ENCODE measurements at places on chromosomes 12 and 14. TPM values are rescaled to one million over a fixed set of nuclear protein-coding genes. Genes with fewer than 3 reads are reported as not detected.

APOF gene
- not detected for total RNA-seq

GRCh38 chr12:120468325-120468820 lies 1.2 kb downstream of the SRSF9 start:
- H3K36me3 ChIP-seq: peaks cover 10% of the 10 kb centered on the region
- H3K4me3 ChIP-seq: peak overlapping the region; percentile 89
- H3K27ac ChIP-seq: peak overlapping the region; percentile 76
- DNase-seq: peak; percentile 71
- H3K4me1 ChIP-seq: peaks cover 5% of the 10 kb centered on the region

ETNK1 gene
- 56.1 TPM for total RNA-seq

- H3K4me1 ChIP-seq: no peaks in the 10 kb centered on the region
- no peak overlapping the region for H3K4me3 ChIP-seq
- no peaks in the 10 kb centered on the region for H3K36me3 ChIP-seq
- no peak overlapping the region for H3K27ac ChIP-seq
These were observed 253.1 kb downstream of the CCDC91 start for GRCh38 chr12:28443337-28443736.

DNA sequence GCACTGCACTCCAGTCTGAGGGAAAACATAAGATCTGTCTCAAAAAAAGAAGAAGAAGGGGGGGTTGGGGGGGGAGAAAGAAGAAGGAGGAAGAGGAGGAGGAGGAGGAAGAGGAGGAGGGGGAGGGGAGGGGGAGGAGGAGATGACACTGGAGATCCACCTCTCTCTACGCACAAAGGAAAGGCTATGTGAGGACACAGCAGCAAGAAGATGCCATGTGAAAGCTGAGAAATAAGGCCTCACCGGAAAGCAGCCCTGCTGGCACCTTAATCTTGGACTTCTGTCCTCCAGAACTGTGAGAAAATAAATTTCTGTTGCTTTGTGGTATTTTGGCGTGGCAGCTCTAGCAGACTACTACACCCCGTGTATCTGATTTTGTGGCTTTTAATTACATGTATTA lies 477.9 kb downstream of the MED13L start:
- H3K27me3 ChIP-seq: no peaks in the 10 kb centered on the region
- no peaks in the 10 kb centered on the region for H3K36me3 ChIP-seq
- H3K27ac ChIP-seq: no peak overlapping the region
- DNase-seq: no peak

POTEG gene
- total RNA-seq: not detected

DNA sequence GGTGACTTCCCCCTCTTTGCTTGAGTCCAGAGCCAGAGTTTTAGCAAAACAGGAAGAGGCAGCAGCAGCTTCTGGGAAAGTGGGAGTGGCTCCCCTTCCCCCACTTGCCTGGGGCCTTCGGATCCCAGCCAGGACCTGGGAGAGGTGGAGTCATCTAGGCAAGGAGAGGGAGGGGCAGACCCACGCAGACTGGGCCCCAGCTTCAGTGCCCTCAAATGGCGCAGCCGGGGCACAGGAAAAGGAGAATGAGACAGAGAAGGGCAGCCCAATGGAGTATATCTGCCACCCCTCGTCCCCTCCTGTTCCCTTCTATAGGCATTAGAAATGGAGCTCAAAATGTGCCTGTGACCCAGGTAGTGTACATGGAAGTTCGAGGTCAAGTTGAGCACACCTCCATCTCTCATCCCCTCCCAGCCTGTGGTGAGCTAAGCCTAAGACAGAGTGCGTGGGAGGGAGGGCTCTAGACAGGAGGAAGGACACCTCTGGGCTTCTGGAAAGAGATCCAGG lies 9.3 kb upstream of the HDAC7 start:
- H3K4me3 ChIP-seq: no peak overlapping the region
- DNase-seq: peak; percentile 70
- H3K4me1 ChIP-seq: peaks cover 9% of the 10 kb centered on the region
- H3K27me3 ChIP-seq: no peaks in the 10 kb centered on the region

DNA sequence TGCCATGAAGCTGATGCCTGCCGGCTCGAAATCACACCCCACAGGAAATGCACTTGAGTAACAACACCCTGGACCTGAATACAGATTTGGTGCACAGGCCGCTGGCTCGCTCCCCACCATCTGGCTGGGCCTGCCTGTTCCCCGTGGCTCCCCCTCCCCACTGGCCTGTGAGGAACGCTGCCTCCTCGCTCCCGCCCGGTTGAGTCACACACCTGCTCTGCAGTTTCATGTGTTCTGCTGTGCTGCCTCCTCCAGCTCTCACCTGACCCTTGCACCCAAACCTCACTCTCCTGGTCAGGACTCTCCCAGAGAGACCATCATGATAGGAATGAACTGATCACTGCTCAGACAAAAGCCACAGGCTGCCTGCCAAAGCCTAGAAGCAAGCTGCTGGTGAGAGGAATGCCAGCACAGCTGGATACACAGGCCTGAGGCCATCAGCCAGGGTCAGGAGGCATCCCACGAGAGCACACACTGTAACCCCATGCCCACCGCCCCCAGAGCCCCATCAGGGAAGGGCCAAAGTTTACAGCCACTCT lies 3.8 kb upstream of the SIVA1 start:
- no peaks in the 10 kb centered on the region for H3K36me3 ChIP-seq
- no peaks in the 10 kb centered on the region for H3K27me3 ChIP-seq
- DNase-seq: peak; percentile 25
- H3K4me3 ChIP-seq: no peak overlapping the region

ADAMTS20 gene
- not detected for total RNA-seq

IL22 gene
- total RNA-seq: not detected

GRCh38 chr12:18567787-18568186 lies 170.0 kb downstream of the PLCZ1 start:
- no peaks in the 10 kb centered on the region for H3K27me3 ChIP-seq
- no peaks in the 10 kb centered on the region for H3K36me3 ChIP-seq
- H3K4me3 ChIP-seq: no peak overlapping the region
- no peak for DNase-seq

GRCh38 chr12:116384691-116385485 lies 107.4 kb upstream of the MED13L start:
- H3K36me3 ChIP-seq: no peaks in the 10 kb centered on the region
- H3K4me3 ChIP-seq: no peak overlapping the region
- H3K4me1 ChIP-seq: peaks cover 26% of the 10 kb centered on the region
- H3K27ac ChIP-seq: no peak overlapping the region
- no peaks in the 10 kb centered on the region for H3K27me3 ChIP-seq

- H3K4me3 ChIP-seq: no peak overlapping the region
- no peak overlapping the region for H3K27ac ChIP-seq
- H3K4me1 ChIP-seq: no peaks in the 10 kb centered on the region
- H3K36me3 ChIP-seq: no peaks in the 10 kb centered on the region
These were observed 51.3 kb upstream of the GALNT9 start for GRCh38 chr12:132380641-132381040.

DNA sequence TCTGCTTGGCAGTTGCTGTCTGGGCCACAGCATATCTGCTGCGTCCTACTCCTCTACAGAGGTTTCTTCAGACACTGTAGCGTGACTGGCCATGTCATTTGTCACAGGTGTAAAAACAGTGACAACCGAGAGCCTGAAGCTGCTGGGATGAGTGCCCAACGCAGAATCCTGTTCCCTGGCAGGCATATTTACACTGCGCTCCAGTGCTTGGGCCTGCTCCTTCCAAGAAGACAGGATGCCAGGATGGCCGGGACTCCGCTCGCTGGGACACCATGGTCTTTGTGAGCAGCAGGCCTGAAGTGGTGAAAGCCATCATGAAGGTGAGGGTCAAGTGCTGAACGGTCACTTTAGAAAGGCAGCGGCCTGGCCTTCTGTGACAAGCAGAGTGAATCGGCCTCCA lies 171.4 kb downstream of the EMP1 start:
- H3K27me3 ChIP-seq: no peaks in the 10 kb centered on the region
- H3K4me1 ChIP-seq: no peaks in the 10 kb centered on the region
- no peak for DNase-seq
- no peaks in the 10 kb centered on the region for H3K36me3 ChIP-seq
- no peak overlapping the region for H3K4me3 ChIP-seq
- no peak overlapping the region for H3K27ac ChIP-seq

LHX5 gene
- total RNA-seq: not detected

GLI1 gene
- 2.0 TPM for total RNA-seq

DNA sequence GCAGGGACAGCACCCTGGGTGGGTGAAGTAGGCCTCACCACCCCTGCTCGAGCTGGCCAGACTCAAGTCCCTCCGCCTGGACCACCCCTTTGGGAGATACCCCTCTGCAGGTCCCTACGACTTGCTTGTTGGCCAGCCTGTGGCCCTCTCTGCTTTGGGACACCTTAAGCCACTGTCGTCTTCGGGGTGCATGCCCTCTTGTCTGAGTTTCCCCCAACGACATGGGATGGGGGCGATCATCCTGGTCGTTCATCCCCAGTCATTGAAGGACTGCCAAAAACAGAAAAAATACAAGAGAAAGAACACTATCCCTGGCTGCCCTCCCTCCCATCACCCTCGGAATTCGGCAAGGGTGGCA lies 151.1 kb downstream of the DPF3 start:
- no peaks in the 10 kb centered on the region for H3K27me3 ChIP-seq
- no peak overlapping the region for H3K4me3 ChIP-seq
- no peak for DNase-seq
- H3K27ac ChIP-seq: no peak overlapping the region
- peaks cover 8% of the 10 kb centered on the region for H3K36me3 ChIP-seq
- peaks cover 33% of the 10 kb centered on the region for H3K4me1 ChIP-seq

KRT80 gene
- total RNA-seq: 0.17 TPM

- H3K4me1 ChIP-seq: peaks cover 3% of the 10 kb centered on the region
- H3K4me3 ChIP-seq: no peak overlapping the region
- no peaks in the 10 kb centered on the region for H3K36me3 ChIP-seq
- no peaks in the 10 kb centered on the region for H3K27me3 ChIP-seq
These were observed 400.4 kb downstream of the ATP23 start for GRCh38 chr12:58341791-58342190.

DNA sequence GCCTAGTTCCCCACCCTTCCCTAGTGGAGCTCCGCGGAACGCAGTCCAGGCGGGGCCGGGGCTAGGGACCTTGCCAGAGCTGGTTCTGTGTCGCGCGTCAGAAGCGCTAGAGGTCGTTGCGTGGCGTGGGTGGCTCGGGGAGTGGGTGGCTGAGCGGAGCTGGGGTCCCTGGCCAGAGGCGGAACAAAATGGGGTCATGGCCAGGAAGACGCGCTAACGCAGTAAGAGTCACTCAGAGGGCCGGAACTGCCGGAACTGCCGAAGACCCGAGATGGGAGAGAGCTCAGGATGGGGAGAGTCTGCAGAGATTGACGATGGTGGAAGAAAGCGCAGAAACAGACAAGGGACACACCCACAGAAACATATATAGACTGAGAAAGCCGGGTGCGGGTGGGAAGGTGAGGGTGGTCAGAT lies 4.8 kb downstream of the DGKA start:
- H3K36me3 ChIP-seq: peaks cover 5% of the 10 kb centered on the region
- H3K27ac ChIP-seq: no peak overlapping the region
- no peaks in the 10 kb centered on the region for H3K27me3 ChIP-seq
- DNase-seq: no peak

DNA sequence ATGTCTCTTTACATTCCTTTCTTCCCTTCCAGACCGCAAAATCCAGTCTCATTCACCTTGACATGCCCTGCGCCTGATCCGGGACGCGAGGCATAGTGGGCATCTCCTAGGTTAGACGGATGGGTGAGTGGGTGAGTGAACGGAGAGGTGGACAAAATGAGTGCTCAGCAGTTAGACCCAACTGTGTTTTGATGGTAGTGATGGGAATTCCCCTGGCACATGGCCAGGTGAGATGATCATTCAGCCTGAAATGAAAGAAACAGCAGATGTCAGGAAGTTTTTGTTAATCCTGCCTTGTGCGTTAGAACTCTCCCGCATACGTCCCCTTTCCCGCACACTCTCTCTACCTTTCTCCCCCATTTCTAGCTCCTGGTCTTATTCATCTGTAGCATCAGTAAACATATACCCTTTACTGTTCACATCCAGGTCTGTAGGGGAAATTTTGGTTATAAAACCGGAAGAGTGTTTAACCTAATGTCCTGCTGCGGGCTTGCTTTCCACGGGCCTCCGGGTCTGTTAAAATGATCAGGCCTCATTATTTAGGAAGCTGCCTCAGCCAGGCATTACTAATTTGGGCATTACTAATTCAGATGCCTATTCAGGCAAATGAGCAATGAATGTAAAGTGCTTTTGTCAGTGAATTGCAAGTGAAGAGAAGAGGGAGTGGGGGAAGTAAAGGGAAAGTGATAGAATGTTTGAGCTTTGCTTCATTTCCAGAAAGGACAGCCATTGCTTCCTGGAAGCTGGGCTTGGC lies 172.8 kb downstream of the ETV6 start:
- H3K27ac ChIP-seq: peak overlapping the region; percentile 81
- peaks cover 14% of the 10 kb centered on the region for H3K4me1 ChIP-seq
- DNase-seq: peak; percentile 25
- no peaks in the 10 kb centered on the region for H3K36me3 ChIP-seq
- H3K27me3 ChIP-seq: no peaks in the 10 kb centered on the region

- H3K27me3 ChIP-seq: no peaks in the 10 kb centered on the region
- no peak for DNase-seq
- no peak overlapping the region for H3K27ac ChIP-seq
These were observed 1124.6 kb upstream of the ATXN7L3B start for GRCh38 chr12:73413051-73413450.

- no peak overlapping the region for H3K4me3 ChIP-seq
- H3K4me1 ChIP-seq: no peaks in the 10 kb centered on the region
- H3K27ac ChIP-seq: no peak overlapping the region
- H3K27me3 ChIP-seq: no peaks in the 10 kb centered on the region
- H3K36me3 ChIP-seq: no peaks in the 10 kb centered on the region
- DNase-seq: peak; percentile 84
These were observed 135.5 kb downstream of the PAWR start for GRCh38 chr12:79555028-79555925.

PTPRO gene
- total RNA-seq: 0.33 TPM

- H3K4me1 ChIP-seq: peaks cover 2% of the 10 kb centered on the region
- no peaks in the 10 kb centered on the region for H3K27me3 ChIP-seq
- no peak overlapping the region for H3K4me3 ChIP-seq
- peaks cover 2% of the 10 kb centered on the region for H3K36me3 ChIP-seq
- no peak overlapping the region for H3K27ac ChIP-seq
These were observed 35.6 kb downstream of the SCFD1 start for GRCh38 chr14:30657606-30658163.

PUS7L gene
- total RNA-seq: 14.4 TPM

GRCh38 chr12:87283111-87283510 lies 746.1 kb downstream of the C12orf50 start:
- DNase-seq: no peak
- no peak overlapping the region for H3K4me3 ChIP-seq
- no peaks in the 10 kb centered on the region for H3K36me3 ChIP-seq
- H3K4me1 ChIP-seq: no peaks in the 10 kb centered on the region

FOXG1 gene
- not detected for total RNA-seq

GRCh38 chr12:118311666-118312065 lies 61.0 kb downstream of the TAOK3 start:
- peaks cover 5% of the 10 kb centered on the region for H3K4me1 ChIP-seq
- peak; percentile 20 for DNase-seq
- no peaks in the 10 kb centered on the region for H3K27me3 ChIP-seq
- H3K36me3 ChIP-seq: no peaks in the 10 kb centered on the region
- no peak overlapping the region for H3K27ac ChIP-seq
- no peak overlapping the region for H3K4me3 ChIP-seq

SUOX gene
- 9.2 TPM for total RNA-seq
